NCI-H1105 treated with DMSO at 0.1 percent for 48 hours (cell line): ENCODE measurements at places on chromosomes 4 and X.

GRCh38 chr4:150316332-150317205 lies 238.3 kb downstream of the DCLK2 start:
- DNase-seq: no peak

DNA sequence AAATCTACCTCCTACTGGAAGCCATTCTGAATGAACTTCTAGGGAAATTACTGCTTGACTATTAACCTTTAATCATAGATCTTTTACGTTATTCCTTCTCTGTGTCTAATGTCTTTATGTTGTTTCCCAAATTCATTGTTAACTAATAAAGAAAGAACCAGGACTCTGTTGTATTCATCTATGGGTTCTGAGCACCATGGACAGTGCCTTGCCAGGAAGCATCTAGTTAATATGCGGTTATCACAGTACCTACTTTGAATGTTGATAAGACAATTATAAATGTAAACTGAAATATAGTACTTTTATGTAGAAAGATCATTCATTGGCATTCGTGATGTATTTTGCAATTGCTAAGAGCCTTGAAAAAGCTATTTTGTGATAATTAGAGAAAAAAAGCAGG lies 23.8 kb downstream of the NWD2 start:
- DNase-seq: no peak

- no peak for DNase-seq
These were observed 173.5 kb downstream of the ANK2 start for GRCh38 chr4:113223001-113223400.

DNA sequence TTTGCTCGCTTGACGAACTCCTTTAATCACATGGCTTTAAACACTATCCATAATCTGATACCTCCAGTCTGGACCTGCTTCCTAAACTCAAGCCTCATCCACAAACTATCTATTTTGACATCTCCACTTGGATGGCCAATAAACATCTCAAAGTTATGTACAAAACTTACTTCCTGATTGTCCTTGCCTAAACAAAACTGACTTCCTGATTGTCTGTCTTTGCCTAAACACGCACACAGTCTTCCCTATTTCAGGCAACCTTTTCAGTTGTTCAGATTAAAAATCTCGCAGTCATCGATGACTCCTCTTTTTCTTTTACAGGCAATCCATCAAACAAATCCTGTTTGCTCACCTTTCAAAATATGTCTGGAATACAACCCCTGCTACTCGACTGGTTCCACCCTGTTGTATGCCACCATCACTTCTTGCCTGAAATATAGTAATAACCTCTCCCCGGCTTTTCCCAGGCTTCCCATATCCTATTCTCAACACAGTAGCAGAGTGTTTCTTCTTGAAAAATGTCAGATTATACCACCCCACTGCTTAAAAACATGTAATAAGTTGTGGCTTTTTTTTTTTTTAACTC lies 39.0 kb downstream of the ATOH1 start:
- no peak for DNase-seq

- DNase-seq: no peak
These were observed 270.7 kb downstream of the GRXCR1 start for GRCh38 chr4:43163101-43163792.

DNA sequence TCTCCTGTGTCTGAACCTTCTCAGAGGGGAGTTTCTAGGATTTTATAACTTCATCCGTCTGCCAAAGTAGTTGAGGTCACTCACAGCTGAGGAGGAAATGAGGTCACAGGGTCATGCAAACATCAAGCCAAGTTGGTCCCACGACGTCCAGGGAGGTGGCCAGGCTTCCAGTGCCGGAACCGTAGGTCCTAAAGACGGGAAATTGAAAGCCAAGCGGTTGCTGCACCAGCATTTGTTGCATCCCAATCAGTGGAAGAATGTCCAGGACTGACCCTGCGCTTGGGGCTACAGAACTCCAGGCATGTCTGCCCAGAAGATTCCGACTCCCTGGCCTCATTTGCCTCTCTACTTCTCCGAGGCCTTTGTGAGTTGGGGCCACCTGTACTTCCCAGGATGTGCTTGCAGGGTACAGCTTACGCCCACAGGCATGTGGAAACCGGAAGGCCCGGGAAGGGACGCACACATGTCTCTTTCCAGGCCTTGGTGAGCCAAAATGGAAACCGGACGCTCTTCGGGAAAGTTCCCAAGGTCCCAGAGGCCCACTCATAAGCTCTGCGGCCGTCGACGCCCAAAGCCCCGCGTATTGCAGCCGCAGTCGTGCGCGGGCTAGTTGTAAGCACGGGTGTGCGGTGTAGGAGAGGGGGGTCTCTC lies 9.3 kb downstream of the PRDM8 start:
- no peak for DNase-seq

DNA sequence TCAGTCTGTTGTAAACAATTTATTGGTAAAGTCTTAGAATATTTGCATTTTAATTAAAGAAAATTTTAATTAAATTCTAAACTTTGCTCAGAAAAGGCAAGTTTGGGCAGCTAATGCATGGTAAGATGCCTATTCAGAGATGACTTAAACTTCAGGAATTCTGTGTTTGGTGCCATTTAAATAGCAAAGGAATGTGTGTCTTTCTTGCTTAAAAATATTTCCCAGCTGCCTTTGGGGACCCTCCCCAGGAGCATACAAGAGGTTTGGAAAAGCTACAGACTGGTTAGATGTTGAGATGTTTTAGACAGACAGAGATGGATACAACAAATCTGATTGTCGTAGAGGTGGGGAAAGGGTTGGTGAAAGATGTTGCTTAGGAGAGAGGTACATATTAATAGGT lies 36.5 kb downstream of the AFF2 start:
- DNase-seq: no peak

- no peak for DNase-seq
These were observed 125.1 kb downstream of the NSUN7 start for GRCh38 chr4:40874901-40875300.

GRCh38 chr4:187606581-187606980 lies 389.0 kb upstream of the ZFP42 start:
- peak; percentile 25 for DNase-seq

GRCh38 chr4:143357161-143357845 lies 20.6 kb downstream of the GAB1 start:
- no peak for DNase-seq

- DNase-seq: no peak
These were observed 456.4 kb upstream of the TEX13C start for GRCh38 chrX:124863303-124863702.

- peak; percentile 48 for DNase-seq
These were observed 782 bp downstream of the ARHGAP24 start for GRCh38 chr4:85475631-85476233.

GRCh38 chrX:132209527-132209926 lies 9.7 kb downstream of the RAP2C start:
- DNase-seq: no peak

- DNase-seq: no peak
These were observed 86.7 kb upstream of the PAK3 start for GRCh38 chrX:111009256-111009655.

- no peak for DNase-seq
These were observed 7.0 kb upstream of the TRPC5OS start for GRCh38 chrX:111868726-111869638.

- DNase-seq: no peak
These were observed 7.3 kb upstream of the GSX2 start for GRCh38 chr4:54092405-54093323.

GRCh38 chr4:74328501-74328900 lies 20.2 kb downstream of the EPGN start:
- no peak for DNase-seq

GRCh38 chr4:159551281-159551680 lies 448.4 kb downstream of the RAPGEF2 start:
- no peak for DNase-seq

- DNase-seq: no peak
These were observed 61.4 kb upstream of the PJA1 start for GRCh38 chrX:69226459-69227158.

DNA sequence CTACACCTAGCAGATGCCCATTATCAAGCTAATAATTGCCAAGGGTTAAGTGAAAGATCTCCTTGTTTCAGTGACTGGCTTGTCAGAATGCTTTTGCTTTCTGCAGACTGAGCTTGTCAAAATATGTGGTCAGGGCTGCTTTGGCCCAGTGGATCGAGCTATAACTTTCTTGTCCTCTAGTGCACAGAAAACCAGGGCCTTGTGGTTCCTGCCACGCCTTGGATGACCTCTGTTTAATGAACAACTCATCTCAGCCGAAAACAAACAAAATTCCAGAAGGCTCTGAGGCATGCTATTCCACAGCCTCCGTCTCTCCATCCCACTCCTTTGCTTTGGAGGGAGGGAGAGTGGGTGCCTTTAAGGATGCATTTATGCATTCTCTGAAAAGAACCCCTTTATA lies 11.3 kb downstream of the EVC start:
- no peak for DNase-seq

- DNase-seq: no peak
These were observed 1425.5 kb downstream of the PCDH18 start for GRCh38 chr4:136106753-136107152.

GRCh38 chr4:5798946-5799345 lies 87.9 kb downstream of the EVC start:
- no peak for DNase-seq

- DNase-seq: no peak
These were observed 141.5 kb downstream of the MAGEB17 start for GRCh38 chrX:16308773-16309172.

- no peak for DNase-seq
These were observed 119.7 kb downstream of the PDHA2 start for GRCh38 chr4:95959633-95960032.

GRCh38 chr4:112411781-112412550 lies 104.0 kb downstream of the NEUROG2 start:
- DNase-seq: no peak

- DNase-seq: no peak
These were observed 83.3 kb upstream of the PAQR3 start for GRCh38 chr4:79022529-79022928.

DNA sequence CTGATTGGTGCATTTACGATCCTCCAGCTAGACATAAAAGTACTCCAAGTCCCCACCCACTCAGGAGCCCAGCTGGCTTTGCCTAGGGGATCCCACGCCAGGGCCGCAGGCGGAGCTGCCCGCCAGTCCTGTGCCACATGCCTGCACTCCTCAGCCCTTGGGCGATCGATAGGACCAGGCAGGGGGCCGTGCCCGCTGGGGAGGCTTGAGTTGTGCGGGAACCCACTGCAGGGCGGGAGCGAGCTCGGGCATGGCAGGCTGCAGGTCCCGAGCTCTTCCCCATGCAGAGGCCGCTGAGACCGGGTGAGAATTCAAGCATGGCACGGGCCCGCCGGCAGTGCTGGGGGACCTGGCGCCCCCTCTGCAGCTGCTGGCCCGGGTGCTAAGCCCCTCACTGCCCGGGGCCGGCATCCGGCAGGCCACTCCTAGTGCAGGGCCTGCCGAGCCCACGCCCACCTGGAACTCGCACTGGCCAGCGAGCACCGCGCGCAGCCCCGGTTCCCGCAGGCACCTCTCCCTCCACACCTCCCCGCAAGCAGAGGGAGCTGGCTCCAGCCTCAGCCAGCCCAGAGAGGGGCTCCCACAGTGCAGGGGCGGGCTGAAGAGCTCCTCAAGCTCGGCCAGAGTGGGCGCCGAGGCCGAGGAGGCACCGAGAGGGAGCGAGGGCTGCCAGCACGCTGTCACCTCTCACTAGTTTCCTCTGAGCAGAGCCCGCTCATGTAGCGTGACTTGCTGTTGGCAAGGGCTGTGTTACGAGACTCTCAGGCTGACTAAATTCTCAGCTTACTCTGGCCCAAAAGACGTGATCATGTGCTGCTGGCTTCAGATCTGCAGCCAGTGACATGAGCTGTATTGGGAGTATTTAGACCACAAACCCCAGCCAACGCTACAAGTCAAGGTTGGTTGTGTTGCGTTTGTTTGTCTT lies 87.5 kb downstream of the TRAPPC11 start:
- no peak for DNase-seq

DNA sequence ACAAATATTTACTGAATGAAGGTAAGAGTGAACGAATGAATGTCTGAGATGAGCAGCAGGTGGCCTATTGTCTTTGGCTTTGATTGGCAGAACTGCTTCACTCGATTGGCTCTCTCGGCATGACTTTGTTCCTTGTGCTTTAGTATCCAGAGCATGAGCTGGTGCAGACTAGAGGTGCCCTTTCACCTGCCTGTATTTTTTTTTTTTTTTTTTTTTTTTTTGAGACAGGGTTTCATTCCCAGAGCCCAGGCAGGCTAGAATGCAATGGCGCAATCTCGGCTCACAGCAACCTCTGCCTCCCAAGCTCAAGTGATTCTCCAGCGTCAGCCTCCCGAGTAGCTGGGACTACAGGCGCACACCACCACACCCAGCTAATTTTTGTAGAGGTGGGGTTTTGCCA lies 38.9 kb downstream of the SRPX2 start:
- DNase-seq: no peak

DNA sequence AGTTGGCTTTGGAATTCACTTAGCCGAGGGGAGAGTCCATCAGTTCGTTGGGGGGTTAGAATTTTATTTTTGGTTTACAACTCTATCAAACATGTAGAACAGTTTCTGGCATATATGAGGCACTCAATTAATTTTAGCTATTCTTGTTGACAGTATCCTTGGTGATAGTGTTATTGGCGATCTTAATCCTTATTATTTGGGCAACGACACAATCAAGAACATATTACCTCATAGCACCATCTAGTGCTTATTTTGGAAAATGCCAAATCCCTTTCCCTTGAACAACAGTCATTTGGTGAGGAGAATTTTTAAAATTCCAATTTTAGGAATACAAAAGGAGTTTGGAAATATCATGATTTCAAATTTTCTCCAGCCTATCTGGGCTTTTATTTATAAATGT lies 17.9 kb upstream of the PGRMC1 start:
- DNase-seq: peak; percentile 34

GRCh38 chrX:147917700-147918695 lies 6.3 kb downstream of the FMR1 start:
- no peak for DNase-seq

- DNase-seq: no peak
These were observed 8.0 kb downstream of the ARMCX4 start for GRCh38 chrX:101493225-101493624.

- no peak for DNase-seq
These were observed 31.5 kb upstream of the PTTG2 start for GRCh38 chr4:37928426-37929416.
